Pulmonary artery endothelial cell (primary cell): ENCODE measurements at places on chromosomes 7 and 10.
A peak's percentile ranks its signal among the peaks of the same experiment; 100 is the strongest.

DNA sequence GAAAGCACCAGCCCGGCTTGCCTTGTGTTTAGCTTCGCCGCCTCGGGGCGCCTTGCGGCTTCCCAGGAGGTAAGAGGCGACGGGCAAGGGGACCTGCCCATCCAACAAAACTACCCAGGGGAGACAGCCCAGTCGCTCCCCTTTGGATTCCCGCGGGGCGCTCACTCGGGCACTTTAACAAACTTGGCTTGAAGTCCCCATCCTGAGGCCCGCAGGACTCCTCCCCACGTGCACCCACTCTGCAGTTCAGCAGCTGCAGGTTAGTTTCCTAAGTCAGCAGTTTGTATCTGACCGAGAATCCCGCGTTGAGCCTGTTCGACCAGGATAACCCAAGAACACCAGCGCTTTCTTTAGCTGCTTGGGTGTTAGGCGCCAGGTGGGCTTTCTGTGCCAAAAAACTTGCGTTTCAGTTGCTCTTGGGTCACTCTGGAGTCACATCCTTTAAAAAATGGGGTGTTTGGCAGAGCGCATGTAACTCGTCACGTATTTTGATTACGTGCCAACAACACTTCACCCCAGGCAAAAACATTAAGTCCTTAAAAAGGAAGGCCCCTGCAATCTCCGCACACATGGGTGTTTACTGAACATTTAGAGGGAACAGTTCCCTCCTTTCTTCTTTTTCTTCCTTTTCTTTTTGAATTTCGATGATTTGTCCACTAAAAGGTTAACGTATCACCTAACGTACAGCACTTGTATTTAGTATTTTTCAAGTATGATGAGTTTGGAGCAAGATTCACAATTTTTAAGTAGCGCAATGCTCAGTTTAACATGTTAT, 876 bp downstream of the DNAH11 start:
- no peak for DNase-seq

DNA sequence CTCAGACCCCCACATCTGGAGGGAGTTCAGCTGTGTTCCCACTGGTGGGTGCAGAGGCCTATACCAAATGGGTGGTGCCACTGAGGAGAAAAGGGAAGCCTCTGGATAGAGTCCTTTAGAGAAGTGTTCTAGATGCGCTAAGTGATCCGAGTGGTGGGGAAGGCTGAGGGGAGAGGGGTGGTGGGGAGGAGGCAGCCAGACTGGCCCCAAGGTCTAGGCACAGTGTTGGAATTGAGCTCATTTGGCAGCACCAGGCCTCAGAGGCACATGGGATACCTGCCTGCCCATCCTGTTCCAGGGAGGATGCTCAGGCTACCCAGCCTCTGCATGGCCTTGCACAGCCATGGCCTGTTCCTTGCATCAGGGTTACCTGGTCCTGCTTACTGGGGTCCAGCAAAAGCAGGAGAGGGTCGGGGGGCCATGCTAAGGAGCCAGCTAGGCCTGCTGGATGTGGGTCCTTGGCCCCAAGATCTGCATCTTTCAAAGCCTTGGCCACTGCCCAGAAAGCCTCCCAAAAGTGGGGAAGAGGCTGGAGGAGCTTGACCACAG, 99.6 kb downstream of the NEURL1 start:
- DNase-seq: no peak

- DNase-seq: no peak
Observed at GRCh38 chr7:158186864-158187693, 400.5 kb downstream of the PTPRN2 start.

DNA sequence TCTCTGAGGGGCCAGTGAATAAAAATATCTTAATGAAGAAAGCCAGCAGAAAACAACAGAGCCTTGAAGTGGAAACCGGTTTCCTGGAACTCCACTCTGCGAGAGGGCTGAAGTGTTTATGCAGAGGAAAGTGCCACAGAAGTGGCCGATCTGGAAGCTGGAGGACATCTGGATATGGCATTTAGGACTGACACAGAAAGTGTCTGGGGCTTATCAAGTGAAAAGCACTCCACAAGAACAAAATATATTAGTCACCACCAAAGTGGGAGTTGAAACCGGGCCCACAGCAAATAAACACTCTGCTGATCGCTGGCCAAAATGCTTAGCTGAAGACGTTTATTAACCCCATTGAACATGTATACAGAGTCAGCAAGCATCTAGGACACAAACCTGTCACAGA, 7.8 kb downstream of the NOD1 start:
- no peak for DNase-seq

DNA sequence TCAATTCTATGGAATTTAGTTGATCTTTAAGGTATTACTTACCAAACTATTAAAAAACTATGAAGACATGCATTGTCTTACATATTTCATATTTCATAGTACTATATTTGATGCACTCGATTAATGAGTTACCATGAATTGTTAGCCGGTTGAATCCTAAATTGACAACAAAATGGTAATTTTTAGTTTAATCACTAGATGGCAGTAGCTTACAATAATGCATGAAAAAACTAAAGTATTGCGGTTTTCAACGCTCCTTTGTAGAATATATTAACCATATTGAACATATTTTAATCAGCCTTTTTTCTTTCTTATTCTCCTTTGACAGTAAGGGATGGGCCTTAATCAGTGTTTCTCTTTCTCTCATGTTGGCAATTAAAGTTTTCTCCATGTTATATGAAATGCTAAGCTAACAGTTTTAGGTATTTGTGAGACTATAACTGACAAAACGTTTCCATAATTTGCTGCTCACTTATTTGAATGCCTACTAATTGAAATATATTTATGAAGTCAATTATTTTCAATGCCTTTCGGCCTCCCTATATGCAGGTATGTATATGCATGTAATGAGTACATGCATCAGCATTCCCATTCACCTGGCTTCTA, 48.5 kb upstream of the ARL4A start:
- DNase-seq: no peak

DNA sequence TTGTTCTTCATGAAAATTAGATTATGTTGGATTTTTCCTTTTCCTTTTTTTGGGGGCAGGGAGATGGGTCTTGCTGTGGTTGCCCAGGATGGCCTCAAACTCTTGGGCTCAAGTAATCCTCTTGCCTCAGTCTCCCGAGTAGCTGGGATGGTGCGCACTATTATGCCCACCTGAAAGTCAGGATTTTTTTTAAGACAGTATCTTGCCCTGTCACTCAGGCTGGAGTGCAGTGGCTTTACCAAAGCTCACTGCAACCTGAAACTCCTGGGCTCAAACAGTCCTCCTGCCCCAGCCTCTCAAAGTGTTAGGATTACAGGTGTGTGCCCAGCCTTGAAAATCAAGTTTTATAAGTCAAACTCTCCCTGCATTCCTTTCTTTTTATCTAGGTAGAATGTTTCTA, 1.7 kb upstream of the TET1 start:
- DNase-seq: no peak

GRCh38 chr7:2163600-2164555, 68.9 kb downstream of the MAD1L1 start:
- no peak for DNase-seq

GRCh38 chr10:51694086-51694768, 5.2 kb downstream of the CSTF2T start:
- no peak for DNase-seq

DNA sequence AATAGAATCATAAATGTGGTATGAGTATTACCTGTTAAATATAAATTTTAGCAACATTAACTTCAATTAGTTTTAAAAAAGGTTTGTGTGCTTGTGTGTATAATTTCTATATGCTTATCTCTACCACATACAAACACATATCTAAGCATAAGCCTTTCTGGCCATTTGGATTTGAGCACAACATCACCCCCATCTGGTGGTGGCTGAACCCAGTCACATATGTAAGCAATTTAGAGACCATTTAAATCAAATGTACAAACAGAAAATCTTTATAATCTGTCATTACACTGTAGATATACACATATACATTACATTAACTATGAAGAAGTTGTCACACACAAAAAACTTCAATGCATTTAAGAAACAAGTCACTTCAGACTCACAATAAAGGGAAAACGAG, 31.7 kb downstream of the GPR22 start:
- DNase-seq: peak; percentile 1

DNA sequence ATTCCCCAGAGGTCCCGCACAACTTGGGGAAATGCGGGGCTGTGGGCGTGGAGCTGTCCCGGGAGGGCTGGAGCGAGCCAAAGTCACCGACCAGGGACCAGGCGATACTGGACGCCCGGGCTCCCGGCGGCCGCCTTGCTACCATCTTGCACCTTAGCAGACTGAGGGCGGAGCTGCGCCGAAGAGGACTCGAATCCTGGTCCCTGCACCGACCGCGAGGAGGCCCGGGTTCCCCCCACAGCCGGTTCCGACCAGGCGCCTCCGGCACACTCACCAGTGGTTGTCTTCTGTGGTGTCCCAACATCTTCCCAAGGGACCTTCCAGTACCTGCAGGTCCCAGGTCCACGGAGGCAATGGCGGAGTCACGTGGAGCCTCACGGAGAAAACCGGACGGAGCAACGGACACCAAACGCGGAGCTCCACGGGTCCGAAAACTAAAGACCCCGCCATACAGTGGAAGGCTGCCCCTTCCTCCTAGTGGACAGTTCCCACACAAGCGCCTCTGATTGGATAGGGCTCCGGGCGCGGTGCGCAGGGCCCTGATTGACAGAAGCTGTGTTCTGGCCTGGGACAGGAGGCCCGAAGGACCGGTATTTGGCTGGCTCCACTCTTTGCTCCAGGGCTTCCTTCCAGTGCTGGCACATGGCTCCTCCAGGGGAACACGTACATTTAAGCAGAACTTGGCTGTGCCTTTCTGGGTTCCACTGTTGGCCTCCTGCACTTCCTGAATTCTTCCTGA, 124.6 kb upstream of the ZNF479 start:
- no peak for DNase-seq

DNA sequence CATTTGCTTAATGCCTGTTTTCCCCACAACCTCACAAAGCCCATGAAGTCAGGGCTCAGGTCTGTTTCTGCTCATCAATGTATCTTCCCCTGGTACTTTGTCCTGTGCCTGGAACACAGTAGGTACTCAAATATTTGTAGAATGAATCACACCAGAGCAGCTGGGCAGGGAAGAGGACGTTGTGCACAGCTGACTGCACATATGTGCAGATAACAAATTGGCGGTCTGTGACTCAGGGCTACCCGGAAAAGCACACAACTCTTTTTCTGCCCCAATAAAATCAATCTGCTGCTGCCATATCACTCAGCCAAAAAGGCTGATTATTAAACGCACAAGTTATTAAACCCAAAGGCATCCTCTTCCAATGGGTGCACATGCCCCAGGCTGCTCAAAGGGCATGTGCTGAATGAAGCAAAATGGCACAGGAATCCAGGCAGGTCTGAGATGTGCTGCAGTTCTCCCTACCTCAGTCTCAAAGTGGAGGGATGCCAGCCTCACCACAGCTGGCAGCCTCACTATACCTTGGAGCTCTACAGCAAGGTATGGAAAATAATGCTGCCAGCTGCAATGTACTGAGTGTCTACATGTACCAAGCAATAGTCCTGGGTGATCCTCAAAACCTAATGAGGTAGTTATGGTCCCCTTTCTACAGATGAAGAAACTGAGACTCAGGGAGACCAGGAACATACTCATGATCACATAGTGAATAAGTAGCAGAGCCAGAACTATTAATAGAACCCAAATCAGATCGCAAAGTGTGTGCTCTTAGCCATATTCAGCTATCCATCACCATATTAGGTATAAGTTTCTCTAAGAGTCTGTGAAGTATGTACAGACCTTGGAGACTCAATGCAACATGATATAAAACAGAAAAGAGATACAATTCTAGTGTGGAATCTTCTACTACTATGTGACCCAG, 43.4 kb downstream of the SORBS1 start:
- peak; percentile 64 for DNase-seq

- no peak for DNase-seq
Observed at GRCh38 chr7:6613706-6614105, 1.7 kb upstream of the ZNF853 start.
